Activated naive CD4-positive, alpha-beta T cell (primary cell): ENCODE measurements at places on chromosomes 5 and 9.

DNA sequence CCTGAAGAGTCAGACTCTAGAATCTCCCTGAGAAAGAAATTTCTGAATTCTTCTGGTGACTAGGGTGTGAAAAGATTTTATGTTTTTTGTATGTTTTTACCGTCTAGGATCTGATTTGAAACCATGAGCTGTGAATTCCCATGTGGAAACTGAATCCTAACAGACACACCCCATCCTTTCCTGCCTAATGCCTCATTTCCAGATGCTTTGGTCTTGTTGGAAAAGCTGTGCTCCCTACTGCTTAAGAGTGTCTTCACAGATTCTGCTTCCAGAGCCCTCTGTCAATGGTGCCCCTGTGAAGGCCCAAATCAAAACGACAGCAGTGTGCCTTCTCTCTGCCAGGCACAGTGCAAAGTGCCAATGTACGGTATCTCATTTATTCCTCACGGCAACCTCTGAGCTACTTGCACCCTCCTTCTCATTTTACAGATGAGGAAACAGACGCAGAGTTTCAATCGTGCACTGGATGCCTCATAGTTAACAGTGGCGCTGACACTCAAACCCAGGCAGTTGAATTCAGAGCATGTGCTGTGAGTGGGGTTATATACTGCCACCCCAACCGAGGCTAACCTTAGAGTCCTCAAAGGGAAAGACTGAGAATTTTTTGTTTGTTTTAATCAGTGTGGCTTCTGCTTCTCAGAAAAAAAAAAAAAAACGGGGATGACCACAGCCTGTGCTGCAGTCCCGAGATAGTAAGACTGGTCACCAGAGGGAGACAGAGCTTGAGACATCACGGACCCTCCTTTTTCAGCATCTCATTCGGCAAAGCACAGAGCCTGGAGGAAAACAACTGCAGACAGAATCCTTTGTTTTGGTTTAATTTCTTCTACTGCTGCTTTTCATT, 188.4 kb downstream of the SNCAIP start:
- DNase-seq = no peak

GRCh38 chr5:42875785-42876374, 64.2 kb upstream of the SELENOP start:
- DNase-seq = no peak

GRCh38 chr5:149282027-149282965, 10.6 kb downstream of the AFAP1L1 start:
- no peak for DNase-seq

GRCh38 chr5:149117970-149118369, 23.3 kb upstream of the ABLIM3 start:
- DNase-seq = no peak

- no peak for DNase-seq
These were observed 5.5 kb downstream of the OTULIN start for GRCh38 chr5:14669975-14670374.

DNA sequence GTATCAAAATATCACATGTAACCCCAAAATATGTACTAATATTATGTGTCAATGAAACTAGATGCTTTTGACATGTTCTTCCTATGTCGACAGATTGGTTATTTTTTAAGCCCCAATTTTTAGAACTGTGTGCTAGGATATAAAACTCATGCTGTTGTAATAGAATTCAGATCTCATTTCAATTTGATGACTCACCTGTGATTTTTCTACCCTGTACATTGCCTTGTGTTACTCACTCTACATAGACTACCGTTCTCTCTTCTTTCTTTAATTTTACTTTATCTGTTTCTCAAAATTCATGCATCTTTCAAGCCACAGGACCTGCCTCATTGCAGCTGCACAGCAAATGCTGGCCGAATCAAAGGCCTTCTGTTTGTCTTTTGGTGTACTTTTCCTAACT, 284.5 kb downstream of the MAT2B start:
- no peak for DNase-seq
